ENCODE measurements at places on chromosomes 4 and X.

DNA sequence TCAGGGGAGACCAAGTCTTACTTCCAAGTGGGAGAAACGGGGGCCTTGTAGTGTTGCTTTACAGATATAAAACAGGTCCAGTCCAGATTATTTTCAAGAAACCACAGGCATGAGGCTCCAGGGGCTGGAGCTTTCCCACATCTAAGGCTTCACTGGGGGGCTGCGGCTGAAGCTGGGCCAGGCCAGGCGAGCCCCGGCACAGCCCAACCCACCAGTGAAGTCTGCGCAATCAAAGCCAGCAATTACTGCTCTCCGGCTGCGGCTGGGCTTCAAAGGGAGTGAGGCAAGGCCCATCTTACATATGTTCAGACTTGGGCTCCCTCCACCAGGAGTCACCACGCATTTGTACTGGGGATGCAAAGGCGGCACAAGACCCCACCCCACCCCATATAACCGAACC is 61.7 kb downstream of the HADH start:
- DNase-seq: no peak

- no peak for DNase-seq
These were observed 7.6 kb upstream of the XPNPEP2 start for GRCh38 chrX:129731228-129731627.

GRCh38 chr4:82097504-82097903 is 276.3 kb downstream of the HNRNPD start:
- no peak for DNase-seq

GRCh38 chrX:78168065-78168464 is 28.6 kb upstream of the TAF9B start:
- DNase-seq: no peak

- DNase-seq: no peak
These were observed 40.6 kb upstream of the PHEX start for GRCh38 chrX:21991504-21991903.

DNA sequence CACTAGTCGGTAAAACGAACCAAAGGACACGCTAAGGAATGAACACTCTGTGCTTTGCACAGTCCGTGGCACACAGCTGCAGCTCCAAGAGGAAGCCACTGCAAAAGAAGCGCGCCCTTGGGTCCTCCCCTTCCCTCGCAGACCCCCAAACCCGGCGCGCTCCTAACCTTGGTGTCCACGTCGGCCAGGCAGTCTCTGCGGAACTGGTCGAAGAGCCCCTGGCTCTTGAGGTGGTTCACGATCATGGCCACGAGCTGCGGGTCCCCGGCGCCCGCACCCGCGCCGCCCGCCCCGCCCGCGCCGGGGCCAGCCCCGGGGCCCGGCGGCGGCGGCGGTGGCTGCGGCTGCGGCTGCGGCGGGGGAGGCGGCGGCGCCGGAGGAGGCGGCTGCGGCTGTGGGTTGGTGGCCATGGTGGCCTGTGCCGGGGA is 333 bp downstream of the BOD1L1 start:
- no peak for DNase-seq

GRCh38 chr4:80007745-80008149 is 65.3 kb downstream of the ANTXR2 start:
- no peak for DNase-seq

- no peak for DNase-seq
These were observed 29.1 kb upstream of the FGF2 start for GRCh38 chr4:122797405-122798094.

DNA sequence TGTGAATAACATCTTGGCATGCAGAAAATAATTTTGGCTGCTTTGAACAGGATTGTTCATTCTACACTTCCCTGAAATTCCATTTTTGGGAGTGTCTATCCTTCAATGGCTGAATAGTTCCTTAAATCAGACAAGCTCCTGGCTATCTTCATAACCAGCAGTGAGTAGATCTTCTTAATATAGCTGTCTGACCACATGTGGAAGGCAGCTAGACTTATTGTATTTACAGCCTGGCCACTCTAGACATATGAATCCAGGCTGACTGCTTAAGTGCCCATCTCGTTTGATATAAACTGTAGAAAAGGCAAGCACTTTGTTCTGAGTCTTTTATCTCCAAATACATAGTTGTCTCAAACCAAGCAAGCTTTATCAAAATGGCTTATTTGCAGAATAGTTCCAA is 40.0 kb downstream of the PWWP3B start:
- DNase-seq: no peak

DNA sequence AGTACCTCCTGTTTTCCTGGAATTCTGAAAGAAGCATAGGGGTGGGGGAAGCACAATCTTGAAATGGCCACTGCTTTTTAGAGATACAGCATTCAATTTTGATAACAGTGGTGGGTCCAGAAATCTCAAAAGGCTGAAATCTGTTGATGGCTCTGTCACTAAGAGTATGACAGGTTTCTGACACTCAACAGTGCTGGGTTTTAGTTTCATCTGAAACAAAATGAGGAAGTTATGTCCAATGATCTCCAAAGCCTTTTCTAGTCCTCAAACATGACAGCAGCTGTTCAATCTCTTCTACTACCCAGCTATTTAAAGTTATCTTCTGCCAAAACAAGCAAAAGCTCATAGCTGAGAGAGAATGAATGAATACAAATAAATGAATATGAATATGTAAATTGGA is 110.5 kb downstream of the IL1RAPL1 start:
- no peak for DNase-seq

DNA sequence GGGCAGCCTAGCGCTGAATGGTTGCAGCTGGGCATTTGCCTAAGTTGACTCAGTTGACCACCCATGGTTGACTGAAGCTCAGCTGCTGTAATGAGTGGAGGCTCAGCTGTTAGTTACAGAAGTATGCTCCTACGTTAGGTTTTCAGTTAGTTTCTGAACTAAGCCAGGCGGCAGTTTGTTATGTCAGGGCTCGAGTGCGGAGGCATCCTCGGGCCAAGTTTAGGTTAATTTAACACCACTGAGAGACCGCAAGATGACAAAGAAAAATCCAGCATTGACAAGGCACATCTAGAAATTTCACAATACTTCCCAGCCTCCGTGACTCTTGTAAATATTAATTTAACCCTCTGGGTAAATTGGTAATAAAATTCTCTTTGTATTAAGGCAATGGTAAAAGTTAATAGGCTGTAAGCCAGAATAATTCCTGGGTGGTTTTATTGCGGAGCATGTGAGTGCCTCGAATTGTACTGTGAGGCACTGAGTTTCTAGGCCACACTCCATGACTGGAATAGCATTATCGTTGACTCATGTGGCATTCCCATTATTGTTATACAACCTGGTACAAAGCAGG is 33.1 kb upstream of the CDKN2AIP start:
- no peak for DNase-seq

DNA sequence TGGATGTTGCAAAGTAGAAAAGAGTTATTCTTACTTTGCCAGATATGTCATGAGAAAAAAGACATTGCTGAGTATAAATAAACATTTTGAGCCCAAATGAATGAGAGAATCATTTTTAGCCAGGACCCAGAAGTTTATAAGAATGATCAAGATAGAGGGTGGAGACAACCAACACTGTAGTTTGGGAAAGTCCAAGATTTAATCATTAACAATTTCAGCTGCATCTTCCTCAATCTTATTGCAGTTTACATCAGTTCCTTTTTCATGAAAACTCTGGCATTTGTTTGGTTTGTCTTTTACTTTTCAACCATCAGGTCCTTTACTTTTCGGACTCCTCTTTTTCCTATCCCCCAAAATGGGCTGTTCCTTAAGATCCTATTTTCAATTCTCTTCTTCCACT is 645.9 kb downstream of the ANKRD50 start:
- DNase-seq: no peak

- DNase-seq: no peak
These were observed 44.3 kb downstream of the HSD17B13 start for GRCh38 chr4:87278335-87278794.

- no peak for DNase-seq
These were observed 55.3 kb downstream of the EGF start for GRCh38 chr4:109967798-109968520.

DNA sequence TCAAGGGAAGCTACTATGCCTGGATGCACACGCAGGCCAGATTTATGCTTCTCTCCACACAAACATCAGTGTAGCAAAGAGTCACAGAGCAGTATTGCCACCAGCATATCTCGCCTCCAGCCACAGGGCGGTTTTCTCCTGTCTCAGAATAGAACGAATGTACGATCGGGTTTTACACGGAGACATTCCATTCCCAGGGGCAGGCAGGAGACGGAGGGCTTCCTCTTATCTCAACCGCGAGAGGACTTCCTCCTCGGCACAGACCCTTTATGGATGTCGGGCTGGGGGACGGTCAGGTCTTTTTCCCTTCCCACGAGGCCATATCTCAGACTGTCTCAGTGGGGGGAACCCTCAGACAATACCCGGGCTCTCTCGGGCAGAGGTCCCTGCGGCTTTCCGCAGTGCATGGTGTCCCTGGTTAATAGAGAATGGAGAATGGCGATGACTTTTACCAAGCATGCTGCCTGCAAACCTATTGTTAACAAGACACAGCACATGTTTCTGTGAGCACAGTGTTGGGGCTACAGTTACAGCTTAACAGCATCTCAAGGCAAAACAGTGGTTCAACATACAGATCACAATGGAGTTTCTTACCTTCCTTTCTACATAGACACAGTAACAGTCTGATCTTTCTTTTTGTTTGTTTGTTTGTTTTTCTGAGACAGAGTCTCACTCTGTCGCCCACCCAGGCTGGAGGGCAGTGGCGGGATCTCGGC is 24.1 kb downstream of the CSF2RA start:
- no peak for DNase-seq

DNA sequence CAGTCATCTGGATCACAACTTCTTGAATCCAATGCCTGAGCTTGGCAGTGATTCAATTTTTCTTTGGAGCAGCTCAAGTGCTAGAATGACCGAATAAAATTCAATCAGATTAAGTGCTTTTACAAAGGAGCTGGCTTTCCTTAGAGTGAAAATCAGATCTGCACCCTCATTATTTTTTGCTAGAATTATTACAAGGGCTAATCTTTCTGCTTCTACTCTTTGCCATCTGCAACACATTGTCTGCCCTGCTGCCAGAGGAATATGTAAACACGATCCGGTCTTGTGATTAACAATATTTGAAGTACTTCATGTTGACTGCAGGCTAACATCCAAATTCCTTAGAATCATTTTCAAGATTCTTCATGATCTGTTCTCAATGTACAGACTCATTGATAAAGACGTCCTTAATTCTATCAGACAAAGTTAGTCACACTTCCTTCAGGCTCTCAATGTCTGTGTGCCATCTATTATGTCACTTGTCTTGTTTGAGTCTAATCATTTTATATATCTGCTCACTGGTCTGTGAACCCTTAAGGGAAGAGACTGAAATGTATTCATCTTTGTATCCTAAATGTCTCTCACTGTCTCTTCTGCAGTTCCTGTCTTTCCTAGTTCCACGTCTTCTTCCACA is 531.2 kb downstream of the GALNTL6 start:
- DNase-seq: no peak

DNA sequence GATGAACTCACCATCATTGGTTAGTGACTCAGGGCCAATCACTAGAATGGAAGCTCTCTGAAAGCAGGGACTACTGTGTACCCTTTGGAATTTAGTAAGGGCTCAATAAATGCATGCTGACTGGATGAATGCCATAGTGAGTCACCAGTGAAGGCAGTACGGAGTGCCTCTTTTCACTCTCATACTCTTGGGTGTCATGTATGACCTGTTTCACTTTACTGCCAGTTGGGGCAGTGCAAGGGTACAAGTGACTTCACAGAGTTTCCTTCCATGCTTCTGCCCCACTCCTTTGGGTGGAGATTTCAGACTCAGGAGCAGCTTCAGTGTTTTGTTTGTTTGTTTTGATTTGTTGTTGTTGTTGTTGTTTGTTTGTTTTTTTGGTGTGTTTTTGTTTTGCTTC is 57.7 kb downstream of the SOX3 start:
- no peak for DNase-seq

GRCh38 chr4:44629280-44629866 is 22.1 kb downstream of the YIPF7 start:
- peak; percentile 22 for DNase-seq

DNA sequence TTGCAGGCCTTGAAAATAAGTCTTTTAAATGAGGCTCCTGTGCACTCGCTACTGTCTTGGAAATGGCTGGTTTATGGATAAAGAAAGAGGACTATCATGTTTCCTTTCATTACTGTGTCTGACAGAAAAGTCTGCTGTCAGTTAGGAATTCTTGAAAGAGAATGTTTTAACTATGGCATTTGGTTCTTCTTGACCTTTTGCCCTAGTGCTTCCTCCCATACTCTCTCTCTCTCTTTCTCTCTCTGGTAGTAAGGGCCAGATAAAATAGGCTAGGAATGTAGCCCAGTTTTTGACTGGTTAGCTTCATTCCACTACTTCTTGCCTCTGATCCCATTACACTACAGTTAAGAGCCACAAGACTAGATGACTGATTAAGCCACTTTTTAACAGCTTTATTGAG is 29.8 kb downstream of the YY2 start:
- no peak for DNase-seq

DNA sequence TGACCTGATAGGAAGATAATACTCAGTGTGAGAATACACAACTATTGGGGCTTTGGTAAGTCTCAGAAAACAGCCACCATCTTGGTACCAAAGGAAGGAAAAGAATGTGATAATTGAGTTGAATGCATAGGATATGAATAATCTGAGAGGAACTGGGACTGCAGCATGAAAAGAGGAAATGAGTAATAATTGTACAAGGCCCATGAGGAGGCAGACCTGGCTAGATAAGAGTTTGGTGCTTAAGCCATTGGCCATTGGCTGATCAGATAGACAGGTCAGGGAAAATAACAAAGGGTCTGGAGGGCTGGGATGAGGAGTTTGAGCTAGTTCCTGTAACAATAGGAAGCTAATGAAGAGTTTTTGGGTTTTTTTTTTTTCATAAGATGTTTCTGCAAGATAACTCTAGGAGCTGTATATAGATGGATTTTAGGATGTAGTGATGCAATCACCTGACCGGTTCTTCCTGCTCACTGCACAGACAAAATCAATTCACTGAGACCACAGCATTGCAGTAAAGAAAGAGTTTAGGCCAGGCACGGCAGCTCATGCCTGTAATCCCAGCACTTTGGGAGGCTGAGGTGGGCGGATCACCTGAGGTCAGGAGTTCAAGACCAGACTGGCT is 5.3 kb upstream of the TRMT2B start:
- DNase-seq: no peak

GRCh38 chr4:20255823-20256222 is 4.1 kb downstream of the SLIT2 start:
- DNase-seq: no peak

DNA sequence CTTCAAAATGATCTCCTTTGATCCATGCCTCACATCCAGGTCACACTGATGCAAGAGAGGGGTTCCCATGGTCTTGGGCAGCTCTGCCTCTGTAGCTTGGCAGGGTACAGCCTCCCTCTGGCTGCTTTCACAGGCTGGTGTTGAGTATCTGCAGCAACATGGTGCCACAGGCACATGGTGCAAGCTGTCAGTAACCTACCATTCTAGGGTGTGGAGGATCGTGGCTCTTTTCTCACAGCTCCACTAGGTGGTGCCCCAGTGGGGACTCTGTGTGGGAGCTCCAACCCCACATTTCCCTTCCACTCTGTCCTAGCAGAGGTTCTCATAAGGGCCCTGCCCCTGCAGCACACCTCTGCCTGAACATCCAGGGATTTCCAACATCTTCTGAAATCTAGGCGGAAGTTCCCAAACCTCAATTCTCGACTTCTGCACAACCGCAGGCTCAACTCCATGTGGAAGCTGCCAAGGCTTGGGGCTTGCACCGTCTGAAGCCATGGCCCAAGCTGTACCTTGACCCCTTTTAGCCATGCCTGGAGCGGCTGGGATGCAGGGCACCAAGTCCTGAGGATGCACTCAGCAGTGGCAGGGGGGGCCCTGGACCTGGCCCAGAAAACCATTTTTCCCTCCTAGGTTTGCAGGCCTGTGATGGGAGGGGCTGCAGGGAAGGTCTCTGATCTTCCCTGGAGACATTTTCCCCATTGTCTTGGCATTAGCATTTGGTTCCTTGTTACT is 137.8 kb upstream of the NUDT6 start:
- DNase-seq: no peak

- DNase-seq: no peak
These were observed 3.1 kb downstream of the FRMPD3 start for GRCh38 chrX:107452581-107452980.
